ELF-1 (cell line): ENCODE measurements at places on chromosomes 1 and 21.

- DNase-seq, result no peak
These were observed 209.3 kb upstream of the C1orf105 start for GRCh38 chr1:172211221-172211620.

GRCh38 chr1:197224160-197224559 is 43.9 kb upstream of the CRB1 start:
- no peak for DNase-seq

- peak; percentile 67 for DNase-seq
These were observed 96.0 kb downstream of the FOXD2 start for GRCh38 chr1:47533793-47534328.

DNA sequence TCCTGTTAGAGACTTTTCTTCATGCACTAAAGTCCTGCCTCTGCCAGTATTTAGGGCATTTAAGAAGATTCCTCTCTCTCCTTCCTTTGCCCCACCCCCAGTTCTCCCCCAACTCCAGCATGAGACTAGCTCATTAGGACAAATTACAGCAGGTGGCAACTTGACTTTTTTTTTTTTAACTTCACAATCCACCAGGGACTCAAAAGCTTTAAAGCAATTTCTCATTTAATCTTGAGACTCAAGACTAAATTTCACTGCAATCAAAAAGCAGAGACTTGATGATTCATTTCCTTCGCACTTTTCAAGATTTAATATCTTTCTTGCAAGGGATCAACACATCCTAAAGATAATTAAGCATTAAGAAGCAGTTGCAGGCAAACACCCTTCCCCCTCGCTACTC is 74.9 kb downstream of the WLS start:
- no peak for DNase-seq

GRCh38 chr1:167086033-167086432 is 4.1 kb downstream of the GPA33 start:
- no peak for DNase-seq

DNA sequence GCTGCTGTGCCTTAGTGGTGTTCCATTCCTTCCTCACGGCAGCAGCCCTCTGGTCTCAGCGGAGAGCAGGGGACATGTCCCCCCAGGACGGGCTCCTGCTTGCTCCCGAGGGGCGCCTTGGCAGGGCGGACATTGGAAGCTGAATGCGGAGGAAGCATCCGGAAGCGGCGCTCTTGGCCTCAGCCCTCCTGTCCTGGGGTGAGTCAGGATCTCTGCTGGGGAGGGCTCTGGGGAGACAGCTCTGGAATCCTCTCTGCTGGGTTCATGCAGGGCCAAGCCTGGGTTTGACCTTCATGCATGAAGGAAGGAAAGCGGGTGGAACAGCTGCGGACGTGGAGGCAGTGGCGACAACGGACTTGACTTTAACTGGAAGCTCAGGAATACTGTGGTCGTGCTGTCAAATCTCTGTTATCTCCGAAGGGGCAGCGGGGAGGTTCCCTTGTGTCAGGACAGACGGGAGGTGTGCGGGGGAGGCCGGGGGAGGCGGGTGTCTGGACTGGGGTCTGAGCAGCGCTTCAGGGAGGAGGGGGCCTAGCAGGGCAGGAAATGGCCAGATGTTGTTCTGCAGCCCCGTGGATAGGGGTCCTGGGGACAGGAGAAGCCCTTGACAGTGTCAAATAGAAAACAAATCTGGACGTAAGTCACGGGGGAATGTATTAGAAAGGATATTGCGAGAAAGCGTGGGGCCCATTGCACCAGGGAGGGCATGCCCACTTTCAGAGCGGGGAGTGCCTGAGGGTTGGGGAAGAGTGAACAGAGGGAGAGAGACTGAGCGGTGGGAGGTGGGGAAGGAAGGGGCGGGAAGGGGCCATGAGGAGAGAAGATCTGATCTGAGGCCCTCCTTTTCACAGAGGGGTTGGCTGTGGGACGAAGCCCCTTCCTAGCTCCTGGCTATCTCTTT is 26.6 kb downstream of the CRYAA start:
- DNase-seq, result no peak
